CD4-positive, alpha-beta T cell treated with Interleukin-4 for 4 hours (primary cell): ENCODE measurements at places on chromosomes 12 and 14.

- DNase-seq = no peak
Measured at GRCh38 chr12:3085341-3086139, 8.4 kb downstream of the TSPAN9 start.

DNA sequence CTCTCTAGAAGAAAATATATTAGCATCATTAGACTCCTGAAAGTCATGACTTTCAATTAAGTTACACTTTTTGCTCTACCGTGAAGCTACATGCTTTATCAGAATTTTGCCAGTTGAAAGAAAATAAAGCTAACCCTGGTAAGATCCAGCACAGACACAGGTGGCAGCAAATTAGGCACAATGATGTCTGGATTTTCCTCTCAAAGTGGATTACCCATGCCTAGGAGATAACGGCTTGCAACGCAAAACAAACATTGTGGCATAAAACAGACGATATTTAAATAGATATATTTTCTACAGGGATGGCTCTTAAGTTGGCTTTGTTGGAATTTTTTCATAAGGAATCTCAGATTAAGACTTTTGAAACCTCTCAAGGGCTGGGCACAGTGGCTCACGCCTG, 33.4 kb downstream of the BCAT1 start:
- no peak for DNase-seq

GRCh38 chr14:96267336-96267735, 11.3 kb downstream of the BDKRB1 start:
- DNase-seq = no peak

- DNase-seq = no peak
Measured at GRCh38 chr14:20808162-20808483, 5.5 kb upstream of the RNASE1 start.

DNA sequence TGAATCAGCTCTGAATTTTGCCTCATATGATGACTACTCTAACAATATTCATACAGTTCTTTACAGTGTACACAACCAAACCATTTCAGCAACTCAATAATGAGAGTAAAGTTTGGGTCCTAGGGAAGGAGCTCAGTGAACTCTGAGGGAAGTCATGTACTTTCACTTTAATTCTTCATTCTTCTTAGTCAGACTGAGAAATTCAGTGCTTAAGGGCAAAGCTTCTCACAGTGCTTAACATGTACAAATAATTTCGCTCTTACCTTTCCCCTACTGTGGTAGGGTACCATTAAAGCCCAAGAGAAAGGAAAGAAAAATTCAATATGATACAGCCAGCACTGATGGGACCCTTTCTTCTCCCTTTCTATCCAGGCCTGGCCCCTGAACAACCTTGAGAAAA, 435.0 kb downstream of the NELL2 start:
- DNase-seq = no peak

GRCh38 chr12:88299567-88300101, 157.5 kb downstream of the TMTC3 start:
- no peak for DNase-seq
